ENCODE measurements at places on chromosomes 5 and 9.

- DNase-seq, result no peak
Observed at GRCh38 chr5:139243425-139243970, 45.3 kb upstream of the SIL1 start.

- DNase-seq, result no peak
Observed at GRCh38 chr9:111074395-111074794, 36.1 kb upstream of the LPAR1 start.

DNA sequence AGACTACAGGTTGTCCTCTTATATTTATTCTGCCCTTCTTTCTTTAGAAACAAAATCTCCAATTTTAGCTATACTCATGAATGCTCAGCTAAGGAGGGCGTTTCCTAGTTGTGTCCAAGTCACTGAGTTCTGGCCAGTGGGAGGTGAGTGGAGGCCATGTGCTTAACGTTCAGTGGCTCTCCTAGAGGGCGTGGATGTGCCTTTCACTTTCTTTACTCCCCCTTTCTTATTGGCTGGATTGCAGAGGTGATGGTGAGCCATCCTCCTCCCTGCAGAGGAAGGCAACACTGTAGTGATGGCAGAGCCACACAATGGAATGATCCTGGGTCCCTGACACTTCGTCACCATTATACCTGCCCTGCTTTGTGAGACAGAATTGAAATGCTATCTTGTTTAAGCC, 54.6 kb downstream of the ALG2 start:
- no peak for DNase-seq

- no peak for DNase-seq
Observed at GRCh38 chr5:31495336-31495735, 36.6 kb downstream of the DROSHA start.

DNA sequence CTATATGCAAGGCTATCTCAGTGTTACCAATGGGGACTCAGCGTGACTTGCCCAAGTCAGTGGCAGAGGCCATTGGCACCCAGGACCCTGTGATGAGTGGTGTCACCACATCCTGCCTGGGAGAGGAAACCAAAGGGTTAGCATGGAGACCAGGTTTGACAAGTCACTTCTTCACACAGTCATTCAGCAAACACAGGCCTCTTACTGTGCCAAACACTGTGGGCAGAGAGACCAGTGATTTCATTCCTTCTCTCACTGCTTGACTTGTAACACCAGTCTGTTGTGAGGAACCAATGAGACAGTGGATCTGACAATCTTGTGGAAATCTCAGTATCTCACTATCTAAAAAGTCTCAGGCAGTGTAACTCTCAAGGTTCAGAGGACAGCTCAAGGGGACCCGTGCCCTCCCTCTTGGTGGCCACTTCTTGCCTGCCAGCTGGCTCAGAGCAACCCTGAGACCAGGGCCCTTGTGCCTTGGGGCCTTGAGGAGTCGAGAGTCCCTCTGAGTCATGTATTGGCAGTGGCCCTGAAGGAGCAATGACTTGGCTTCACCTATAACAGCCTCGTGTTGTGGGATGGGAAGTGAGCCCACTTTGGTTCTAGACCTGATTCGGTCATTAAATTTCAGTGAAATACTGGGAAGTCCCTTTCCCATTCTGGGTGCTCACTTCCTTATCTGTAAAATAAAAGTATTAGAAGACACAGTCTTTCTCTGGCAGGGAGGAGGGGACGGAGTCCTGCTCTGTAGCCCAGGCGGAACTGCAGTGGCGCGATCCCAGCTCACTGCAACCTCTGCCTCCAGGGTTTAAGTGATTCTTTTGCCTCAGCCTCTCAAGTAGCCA, 1.6 kb downstream of the FABP6 start:
- DNase-seq, result no peak

- no peak for DNase-seq
Observed at GRCh38 chr5:41266377-41266776, 53.0 kb upstream of the C6 start.

DNA sequence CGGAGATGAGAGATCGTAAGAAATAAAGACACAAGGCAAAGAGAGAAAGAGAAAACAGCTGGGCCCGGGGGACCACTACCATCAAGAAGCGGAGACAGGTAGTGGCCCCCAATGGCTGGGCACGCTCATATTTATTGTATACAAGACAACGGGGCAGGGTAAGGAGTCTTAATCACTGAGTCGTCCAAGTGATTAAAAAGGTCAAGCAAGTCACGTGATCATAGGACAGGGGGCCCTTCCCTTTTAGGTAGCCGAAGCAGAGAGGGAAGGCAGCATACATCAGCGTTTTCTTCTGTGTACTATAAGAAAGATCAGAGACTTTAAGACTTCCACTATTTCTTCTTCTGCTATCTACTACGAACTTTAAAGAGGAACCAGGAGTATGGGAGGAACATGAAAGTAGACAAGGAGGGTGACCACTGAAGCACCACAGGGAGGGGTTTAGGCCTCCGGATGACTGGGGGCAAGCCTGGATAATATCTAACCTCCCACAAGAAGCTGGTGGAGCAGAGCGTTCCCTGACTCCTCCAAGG, 24.6 kb upstream of the QSOX2 start:
- no peak for DNase-seq

DNA sequence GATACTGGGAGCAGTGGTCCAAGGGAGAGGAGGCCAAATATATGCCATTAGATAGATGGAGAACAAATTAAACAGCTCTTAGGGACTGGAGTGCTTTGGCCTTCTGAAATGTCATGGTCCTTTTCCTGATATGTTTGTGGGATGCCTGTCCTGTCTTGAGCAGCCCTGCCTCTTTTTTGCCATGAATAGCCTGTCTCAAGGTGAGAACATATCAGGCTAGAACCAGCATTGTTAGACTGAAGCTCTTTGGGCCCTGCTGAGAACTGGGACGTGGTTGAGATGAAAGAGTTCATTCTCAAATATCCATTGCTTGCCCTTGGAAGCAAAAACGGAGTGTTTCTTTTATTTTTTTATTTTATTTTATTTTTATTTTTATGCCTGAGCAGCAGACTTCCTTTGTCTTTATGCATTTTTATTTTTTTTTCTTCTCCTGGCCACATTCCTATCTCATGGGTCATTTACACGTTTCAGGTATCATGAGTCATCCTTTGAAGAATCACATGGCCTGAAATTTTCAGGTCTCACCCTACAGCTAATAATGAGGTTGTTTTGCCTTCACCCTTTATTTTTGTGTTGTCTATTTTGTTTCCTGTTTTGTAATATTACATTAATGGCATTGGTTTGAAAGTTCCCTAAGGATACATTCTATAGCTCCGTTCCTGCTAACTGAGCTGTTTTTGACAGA, 371.4 kb downstream of the PSAT1 start:
- no peak for DNase-seq

DNA sequence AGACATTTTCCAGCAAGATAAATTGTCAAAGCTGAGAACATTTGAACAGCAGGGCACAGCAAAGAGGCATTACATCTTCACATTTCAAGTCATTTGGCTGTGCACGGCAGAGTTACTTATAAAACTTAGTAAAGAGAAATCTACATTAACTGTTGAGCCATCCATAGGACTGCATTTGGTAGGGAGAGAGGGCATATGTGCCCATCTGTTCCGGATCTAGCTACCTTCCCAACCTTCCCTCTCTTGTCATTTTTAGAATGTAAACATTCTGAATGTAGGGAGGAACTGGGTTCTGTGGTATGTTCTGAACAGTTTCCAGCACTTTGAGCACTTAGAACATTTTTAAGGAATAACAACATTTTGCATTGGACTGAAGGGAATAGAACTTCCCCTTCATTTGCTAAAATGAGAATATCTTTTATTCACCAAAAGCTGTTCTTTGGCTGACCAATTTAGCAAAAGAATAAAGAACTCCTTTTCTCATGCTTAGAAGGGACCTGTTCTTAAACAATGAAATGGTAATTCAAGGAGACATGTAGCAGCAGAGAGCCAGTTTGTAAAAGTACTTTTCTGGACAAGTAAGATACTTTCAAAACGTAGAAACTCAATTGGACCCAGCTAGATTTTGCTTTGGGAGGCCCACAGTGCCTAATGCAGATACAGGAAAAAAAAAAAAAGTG, 104.4 kb downstream of the CETN3 start:
- no peak for DNase-seq

DNA sequence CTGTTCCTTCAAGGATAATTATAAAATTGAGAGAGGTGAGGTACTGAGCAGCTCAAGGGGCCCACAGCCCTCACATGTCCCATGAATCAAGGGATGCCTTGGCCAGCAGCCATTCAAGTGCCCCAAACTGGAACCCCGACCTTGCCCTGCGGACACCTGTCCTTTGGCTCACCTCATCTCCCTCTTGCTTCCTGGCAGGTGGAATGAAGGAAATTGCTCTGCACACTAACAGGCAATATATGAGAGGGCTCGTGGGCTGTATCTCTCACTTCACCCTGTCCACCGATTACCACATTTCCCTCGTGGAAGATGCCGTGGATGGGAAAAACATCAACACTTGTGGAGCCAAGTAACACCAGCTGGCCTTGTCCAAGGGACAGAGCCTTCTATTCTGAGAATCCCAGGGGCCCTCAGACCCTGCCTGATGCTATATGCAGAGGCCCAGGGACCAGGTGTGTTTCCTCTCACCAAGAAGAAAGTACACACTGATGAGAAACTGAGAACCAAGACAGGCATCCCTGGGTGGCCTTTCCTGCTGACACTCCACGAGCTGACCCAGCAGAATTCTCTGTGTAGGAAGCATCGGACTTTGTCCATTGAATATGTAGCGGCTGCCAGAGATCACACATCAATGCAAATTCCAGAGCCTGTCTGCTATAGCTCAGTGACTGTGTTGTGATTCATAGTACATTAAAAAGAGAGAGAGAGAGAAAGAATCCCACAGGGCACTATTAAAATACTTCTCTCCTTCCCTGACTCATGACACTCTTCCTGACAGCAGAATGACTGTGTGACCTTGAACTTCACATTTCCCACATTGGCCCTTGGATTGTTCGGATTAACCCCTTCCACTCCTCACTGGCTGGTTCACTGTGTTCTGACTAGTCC, 92.6 kb downstream of the LIFR start:
- peak; percentile 67 for DNase-seq

DNA sequence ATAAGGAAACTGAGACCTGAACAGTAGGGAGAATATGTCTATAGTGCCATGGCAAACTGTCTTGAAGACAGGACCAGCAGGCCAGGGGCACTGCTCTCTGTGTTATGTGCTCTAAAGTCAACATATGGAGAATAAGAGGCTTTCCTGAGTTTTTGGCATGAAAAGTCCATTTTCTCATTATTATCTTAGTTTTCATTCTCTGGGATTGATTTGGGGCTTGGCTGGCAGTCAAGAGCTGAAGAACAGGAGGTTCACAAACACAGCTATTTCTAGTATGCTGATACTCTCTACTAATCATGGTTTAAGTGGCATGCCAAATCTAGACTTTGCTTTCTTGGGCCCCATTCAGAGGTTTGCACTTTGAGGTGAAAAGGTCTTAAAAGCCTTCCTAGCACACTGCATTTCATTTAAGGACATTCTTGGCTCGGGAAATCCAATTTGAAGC, 404.4 kb downstream of the ZNF608 start:
- DNase-seq, result no peak

All from brain pericyte (primary cell).